Right ventricle myocardium superior (tissue), 1 donor: ENCODE measurements at places on chromosomes 1 and 21.

DNA sequence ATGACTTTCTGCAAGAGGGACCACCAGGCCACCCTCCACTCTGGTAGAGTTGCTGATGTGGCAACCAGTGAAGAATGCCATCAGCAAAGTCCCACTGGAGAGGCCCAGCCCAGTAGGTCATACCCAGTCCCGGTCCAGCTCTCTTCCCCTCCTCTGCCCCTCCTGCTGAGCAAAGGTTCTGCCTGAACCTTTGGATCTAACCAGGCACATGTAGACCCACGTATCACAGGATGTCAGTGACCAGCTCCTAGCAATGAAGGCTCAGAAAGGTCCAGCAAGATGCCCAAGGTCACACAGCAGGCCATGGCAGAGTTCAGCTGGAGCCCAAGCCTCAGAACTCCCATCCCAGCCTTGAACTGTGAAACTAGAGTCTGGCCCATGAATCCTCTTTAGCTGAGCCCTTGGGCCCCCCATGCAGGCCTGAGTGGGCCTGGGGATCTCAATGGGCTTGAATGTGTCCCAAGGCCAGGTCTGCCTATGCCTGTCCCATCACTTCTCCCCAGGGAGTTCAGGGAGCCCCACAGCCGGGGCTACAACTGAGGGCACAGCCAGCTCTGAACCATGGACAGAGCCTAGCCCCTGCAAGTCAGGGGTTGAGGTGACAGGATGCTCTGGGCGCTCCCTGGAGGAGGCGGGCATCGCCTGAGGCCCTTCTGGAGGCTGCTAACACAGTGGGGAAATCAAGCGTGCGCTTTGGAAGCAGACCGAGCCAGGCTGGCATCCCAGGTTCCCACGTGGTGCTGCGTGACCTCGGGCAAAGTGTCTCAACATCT, 21.4 kb upstream of the PADI1 start:
- no peak for DNase-seq

- peak; percentile 39 for DNase-seq
Observed at GRCh38 chr1:56758135-56758534, 61.1 kb downstream of the FYB2 start.

DNA sequence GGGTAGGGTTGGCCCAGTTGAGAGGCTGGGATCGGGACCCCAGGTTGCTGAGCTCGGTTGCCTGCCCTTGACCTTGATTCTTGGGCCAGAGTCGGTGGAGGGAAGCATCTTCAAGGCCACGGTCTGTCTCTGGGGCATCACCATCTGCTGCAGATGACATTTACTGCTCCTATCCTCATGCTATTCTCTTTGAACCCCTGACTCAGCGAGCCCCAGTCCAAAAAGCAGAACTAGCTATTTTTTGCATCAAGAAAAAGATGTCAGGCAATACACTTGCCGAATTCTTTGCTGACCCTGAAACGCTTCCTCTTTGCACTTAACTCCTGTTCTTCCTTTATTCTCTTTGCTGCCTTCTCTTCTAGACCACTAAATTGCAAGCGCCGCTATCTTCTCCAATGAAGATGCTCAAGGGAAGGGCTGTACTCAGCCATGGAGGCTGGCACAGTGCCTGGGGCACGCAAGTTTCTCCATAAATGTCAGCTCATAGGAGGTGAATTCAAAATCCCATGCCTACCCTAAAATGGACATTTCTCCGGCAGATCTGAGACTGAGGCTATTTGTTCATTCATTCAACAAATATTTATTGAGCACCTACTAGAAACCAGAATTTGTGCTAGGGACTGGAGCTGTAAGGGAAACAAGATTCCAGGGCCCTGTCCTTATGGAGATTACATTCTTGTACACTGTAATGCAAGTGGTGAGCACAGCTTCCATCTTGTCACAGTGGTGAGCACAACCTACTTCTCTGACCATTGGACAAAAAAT, 20.5 kb upstream of the CAPZB start:
- peak; percentile 65 for DNase-seq

GRCh38 chr21:42059141-42059540, 12.0 kb upstream of the UMODL1 start:
- DNase-seq: peak; percentile 23

GRCh38 chr1:23018661-23019093, 591 bp upstream of the KDM1A start:
- no peak for DNase-seq

DNA sequence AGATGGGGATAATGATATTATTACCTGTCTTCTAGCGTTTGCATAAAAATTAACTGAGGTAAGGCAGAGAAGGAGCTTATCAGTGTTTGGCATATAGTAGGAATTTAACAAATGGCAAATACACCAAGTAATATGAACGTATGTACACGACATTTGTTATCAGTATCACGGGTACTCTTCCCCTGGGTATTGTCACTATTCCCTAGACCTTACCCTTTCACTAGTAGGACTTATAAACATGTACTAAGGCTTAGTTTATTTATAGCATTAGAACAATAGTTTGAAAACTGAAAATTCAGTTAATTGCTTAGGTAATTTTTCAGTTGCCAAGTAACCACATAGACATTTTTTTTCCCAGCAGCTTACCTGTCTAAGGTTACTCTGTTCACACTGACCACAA, 187.0 kb downstream of the KCTD3 start:
- no peak for DNase-seq

DNA sequence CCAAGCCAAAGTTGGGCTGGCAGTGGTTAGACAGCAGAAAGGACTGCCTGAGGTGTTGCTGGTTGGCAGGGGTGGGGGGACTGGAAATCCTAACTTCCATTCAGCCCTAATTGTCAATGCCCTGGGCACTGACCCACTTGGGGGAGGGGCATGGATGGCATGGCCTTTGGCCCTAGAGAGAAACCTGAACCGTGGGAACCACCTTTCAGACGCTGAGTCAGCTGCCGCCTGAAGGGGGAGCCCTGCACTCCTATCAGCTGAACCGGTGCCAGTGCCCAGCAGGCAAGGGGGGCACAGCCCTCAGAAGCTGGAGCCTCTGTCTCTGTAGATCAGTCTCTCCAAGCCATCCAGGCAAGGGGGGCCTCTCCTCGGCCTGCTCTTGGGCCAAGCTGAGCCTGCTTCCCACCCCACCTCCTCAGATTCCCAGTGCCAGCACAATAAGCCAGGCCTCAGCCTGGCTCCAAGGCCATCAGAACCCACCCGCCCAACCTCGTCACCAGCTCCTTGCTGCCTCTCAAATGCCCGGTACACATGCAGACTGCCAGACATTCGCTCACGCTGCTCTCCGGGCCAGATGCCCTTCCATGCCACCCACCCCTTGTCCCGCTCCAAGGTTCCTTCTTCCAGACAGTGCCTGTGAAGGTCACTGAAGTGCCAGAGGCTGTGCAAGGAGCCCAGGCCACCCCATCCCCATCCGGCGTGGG, 11.6 kb downstream of the TINAGL1 start:
- peak; percentile 81 for DNase-seq

DNA sequence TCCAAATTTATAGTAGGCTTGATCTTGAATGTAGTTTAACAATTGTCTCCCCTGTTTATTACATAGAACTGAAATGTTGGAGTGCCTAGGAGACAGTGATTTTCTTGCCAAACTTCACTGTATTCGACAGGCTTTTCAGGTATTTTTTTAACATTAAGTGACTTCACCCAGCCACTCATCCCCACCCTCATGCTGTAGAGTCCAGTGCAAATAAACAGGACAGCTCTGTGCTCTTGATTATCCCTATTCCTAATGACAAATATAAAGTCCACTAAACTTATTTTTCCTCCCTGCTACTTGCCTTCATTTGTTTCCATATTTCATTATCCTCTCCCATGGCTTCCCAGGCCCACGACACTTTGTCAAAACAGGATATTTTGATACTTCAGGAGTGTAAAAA, 29.2 kb upstream of the NEXN start:
- no peak for DNase-seq

DNA sequence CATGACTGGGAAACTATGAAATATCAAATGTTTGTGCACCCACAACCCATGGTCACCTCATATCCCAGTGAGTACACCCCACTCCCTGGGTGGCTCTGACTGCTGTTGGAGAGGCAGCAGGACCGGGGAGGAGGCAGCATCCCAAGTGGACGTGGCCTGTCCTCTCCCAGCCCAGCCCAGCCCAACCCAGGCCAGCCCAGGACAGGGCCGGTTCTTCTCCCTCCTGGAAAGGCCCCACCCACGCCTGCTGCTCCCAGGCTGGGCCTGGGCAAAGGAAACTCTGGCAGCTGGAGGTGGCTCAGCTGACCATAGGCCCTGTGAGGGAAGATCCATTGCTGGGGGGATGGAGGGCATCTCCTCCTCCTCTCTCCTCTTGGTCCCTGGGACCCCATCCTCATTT, 19.1 kb downstream of the MATN1 start:
- peak; percentile 56 for DNase-seq

DNA sequence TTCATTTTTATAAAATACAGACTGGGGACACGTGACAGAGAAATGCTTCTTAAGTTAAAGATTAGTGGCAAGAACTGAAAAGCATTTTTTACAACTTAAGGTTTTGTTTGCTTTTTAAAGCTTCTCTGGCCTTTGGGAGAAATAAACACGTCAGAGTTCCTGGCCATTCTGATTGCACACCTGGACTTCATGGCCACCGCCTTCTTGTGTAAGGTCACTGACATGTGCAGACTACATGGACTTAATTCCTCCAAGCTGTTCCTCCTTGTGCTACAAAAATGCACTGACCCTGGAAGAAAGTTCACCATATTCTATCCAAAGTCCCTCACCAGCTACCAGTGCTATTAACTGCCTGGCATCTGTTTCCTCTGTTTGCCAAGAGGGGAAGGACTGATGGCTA, 56.1 kb downstream of the GADD45A start:
- no peak for DNase-seq

- no peak for DNase-seq
Observed at GRCh38 chr1:89900323-89900722, 79.5 kb downstream of the LRRC8D start.

GRCh38 chr1:104768466-104768865, 1018.8 kb downstream of the AMY1C start:
- DNase-seq: no peak

DNA sequence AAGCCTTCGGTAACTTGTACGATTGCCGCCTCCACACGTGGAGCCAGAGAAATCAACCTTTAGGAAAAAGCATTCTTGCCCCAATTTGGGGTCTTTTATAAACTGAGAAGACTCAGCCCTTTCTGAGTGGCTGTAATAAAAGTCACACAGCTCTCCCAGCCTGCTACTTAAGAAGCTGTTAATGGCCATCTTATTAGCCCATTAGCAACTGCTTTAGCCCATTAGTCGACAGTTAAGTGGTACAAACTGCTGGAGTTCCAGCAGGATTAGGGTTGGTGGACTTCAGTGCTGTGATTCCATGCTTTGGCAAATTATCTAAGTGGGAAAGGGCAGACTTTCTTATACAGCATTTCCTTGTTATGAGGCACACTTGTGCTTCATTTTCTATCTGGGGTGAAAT, 461.3 kb downstream of the RPS6KC1 start:
- no peak for DNase-seq

GRCh38 chr21:29691616-29692491, 247.9 kb downstream of the GRIK1 start:
- no peak for DNase-seq

GRCh38 chr1:183914891-183915290, 110.0 kb downstream of the RGL1 start:
- DNase-seq: no peak

DNA sequence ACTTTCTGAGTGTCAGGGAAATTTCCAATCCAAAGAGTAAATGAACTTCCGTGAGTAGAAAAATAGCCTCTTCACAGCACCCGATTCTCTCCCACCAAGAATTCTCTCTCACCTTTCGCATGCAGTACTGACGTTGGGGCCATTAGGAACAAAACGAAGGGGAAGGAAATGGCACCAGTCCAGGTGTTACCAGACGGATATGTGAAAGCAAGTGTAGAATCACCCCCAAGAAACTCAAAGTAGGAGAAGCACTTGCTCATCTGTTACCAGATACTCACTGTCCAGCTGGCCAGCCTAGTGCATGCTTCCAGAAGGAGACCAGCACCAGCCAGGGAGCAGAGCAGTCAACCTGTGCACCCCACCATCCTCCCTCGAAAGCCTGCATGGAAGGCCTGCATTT, 55.1 kb downstream of the ITPKB start:
- DNase-seq: no peak

- peak; percentile 87 for DNase-seq
Observed at GRCh38 chr1:11784993-11785769, 20.6 kb downstream of the MTHFR start.

- DNase-seq: no peak
Observed at GRCh38 chr1:77030401-77031105, 163.3 kb downstream of the ST6GALNAC5 start.

DNA sequence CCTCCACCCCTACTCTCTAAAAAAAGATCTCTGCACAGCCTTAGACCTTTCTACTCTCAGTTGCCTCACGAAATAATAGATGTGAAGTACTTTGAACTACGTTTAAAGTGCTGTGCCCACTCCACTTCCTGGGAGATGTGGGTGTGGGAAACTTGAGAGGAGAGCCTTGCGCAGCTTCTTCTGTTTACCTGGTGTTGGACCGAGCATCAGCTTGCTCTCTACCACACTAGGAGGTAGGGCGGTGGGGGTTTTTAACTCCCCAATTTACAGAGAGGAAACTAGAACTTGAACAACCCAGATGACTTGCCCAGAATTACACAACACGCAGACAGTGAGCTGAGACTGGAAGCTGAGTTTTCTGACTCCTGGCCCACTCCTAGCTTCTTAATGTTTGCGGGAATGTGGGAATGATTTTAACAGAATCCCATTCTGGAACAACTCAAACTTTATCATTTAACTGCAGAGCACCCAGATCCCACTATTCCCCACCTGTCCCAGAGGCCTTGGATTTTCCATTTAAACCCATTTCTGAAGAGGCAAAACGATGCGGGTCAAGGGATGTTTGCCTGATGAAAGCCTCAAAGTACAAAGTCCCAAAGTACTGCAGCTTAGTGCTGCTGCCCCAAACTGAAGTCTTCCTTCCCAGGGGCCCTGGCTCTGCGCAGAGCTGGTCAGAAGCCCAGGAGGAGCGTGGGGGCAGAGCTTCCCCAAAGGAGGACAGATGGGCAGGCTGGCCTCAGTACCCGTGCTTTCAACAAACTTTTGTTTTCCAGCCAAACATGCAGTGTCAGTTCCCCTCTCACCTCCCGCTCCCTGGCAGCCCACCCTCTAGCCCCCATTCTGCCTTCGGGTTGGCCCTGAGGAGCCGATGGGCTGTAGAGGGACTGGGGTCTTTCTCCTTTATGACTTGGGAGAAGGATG, 19.0 kb downstream of the BTG2 start:
- peak; percentile 61 for DNase-seq

DNA sequence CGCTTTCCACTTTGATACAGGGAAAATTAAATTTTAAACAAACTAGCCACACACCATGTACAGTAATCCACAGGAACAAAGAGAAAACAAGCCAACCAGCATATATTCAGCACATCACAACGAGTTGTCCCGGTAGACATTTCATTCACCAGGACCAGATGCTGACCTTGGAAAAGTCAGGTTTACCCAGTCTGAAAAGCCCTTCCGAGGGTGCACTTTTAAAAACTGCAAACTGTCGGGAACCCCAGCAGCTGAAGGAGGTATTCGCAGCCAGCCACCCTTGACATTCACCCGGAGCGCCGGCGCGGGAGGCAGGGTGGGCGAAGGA, 1.2 kb downstream of the MCOLN3 start:
- no peak for DNase-seq

DNA sequence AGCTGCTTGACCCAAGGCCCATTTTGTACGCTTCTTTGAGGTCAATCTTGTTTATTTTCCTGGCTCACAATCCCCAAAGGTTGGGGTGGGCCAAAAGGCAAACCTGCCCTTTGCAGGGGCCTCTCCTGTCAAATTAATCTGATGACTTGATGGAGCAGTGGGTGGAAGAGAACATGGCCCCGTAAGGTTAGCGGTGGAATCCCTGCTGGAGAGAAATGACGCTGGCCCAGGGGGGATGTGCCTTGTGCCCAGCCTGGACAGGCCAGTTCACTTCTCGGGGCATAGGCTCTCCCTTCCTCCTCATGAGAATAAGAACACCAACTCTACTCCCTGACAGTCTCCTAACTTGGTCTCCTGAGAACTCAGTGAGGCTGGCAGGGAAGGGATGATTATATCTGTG, 40.5 kb downstream of the C1orf198 start:
- no peak for DNase-seq
